Effector memory CD4-positive, alpha-beta T cell (primary cell): ENCODE measurements at places on chromosomes 12 and 14.

GRCh38 chr12:13591488-13591887 lies 389.9 kb downstream of the GRIN2B start:
- DNase-seq, result no peak

GRCh38 chr12:121089813-121090430 lies 42.8 kb upstream of the P2RX7 start:
- DNase-seq, result no peak

- no peak for DNase-seq
Observed at GRCh38 chr14:103273145-103273744, 60.8 kb upstream of the EIF5 start.

GRCh38 chr14:78863143-78863542 lies 693.0 kb downstream of the NRXN3 start:
- DNase-seq, result no peak

DNA sequence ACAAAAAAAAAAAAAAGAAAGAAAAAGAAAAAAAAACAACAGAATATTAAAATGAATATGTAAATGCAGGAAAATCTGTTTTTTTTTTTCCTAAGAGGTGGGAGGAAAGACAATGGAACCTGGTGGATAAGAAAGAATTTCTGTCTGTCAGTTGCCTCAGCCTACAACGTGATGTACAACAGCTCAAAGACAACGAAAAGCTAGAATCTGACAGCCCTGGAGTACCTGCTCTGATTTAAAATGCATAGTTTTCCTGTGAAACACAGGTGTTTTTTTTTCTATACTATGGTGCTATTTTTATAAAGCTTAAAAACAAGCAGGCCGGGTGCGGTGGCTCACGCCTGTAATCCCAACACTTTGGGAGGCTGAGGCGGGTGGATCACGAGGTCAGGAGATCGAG lies 30.0 kb upstream of the ULK1 start:
- DNase-seq, result no peak

DNA sequence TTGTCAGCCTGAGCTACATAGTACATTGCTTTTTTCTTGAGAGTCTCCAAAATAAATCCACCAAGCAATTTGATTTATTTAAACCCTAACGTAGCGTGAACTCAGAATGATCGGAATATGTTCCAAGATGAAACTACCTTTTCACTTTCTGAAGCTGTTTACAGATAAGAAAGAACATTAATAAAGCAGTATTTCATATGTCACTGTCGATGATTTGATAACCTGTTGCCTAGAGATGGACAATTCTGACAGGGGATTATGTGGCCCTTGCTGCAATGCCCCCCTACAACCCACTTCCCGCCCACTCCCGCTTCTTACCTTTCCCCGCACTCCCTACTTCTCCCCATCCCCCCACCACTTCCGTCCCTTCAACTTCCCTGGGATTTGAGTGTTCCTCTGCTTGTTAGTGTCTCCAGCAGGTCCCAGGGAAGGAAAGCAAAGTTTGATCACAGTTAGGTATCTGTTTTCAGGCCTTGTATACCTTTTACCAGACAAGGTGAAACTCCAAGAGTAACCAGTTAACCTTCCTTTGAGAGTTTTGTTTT lies 229.2 kb upstream of the HMGA2 start:
- no peak for DNase-seq

GRCh38 chr12:82955043-82955442 lies 268.3 kb downstream of the TMTC2 start:
- DNase-seq, result no peak

DNA sequence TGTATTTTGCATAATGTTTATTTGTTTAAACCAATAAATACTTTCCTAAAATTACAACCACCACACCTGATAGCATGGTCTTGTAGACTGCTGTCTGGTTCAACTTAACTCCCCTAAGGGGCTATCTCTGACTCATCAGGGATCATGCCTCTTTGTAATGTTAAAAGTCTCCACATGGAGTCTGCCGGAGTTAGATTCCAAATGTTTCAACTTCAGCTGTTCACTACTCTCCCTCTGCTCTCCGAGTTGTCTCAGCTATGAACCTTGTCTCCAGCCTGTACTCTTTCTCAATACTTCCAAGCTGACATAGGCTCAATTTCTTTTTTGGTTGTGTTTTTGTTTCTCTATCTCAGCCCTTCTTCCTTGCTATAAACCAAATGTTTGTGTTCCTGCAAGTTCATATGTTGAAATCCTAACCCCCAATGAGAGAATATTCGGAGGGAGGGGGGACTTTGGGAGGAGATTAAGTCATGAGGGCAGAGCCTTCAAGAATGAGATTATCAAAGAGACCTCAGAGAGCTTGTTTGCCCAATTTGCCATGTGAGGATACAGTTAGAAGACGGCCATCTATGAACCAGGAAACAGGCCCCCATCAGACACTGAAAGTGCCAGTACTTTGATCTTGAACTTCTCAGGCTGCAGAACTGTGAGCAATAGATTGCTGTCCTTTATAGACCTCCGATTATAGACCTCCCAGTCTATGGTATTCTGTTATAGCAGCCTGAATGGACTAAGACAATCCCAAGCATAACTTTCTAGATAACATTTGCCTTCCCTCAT lies 858.2 kb downstream of the VRK1 start:
- DNase-seq, result no peak

DNA sequence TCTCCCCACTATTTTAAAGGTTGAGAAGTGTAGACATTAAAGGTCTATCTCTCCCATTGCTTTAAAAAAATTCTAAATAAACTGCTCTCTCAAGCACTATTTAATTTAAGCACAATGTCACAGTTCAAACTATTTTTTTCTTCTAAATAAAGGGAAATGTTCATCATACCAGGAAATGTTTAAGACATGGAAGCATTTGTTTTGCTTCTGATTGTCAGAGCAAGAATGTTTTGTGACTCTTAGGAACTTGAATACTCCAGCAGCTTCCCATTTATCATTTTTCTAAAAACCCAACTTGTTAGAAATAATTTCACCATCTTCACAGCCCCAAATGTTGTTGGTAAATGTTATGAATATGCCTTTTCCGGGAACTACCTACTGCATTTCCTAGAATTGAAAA lies 121.8 kb upstream of the NTF3 start:
- no peak for DNase-seq

- DNase-seq, result no peak
Observed at GRCh38 chr14:96949594-96949993, 152.4 kb downstream of the VRK1 start.

- no peak for DNase-seq
Observed at GRCh38 chr14:45290547-45290946, 37.5 kb upstream of the MIS18BP1 start.

- peak; percentile 62 for DNase-seq
Observed at GRCh38 chr12:12441843-12442461, 85.1 kb downstream of the BORCS5 start.

GRCh38 chr12:3752741-3753486 lies at the start of gene CRACR2A:
Gene CRACR2A (minus strand): TSS chr12:3753109. CDS start chr12:3696999, 56,110 bp downstream.
- peak; percentile 73 for DNase-seq

DNA sequence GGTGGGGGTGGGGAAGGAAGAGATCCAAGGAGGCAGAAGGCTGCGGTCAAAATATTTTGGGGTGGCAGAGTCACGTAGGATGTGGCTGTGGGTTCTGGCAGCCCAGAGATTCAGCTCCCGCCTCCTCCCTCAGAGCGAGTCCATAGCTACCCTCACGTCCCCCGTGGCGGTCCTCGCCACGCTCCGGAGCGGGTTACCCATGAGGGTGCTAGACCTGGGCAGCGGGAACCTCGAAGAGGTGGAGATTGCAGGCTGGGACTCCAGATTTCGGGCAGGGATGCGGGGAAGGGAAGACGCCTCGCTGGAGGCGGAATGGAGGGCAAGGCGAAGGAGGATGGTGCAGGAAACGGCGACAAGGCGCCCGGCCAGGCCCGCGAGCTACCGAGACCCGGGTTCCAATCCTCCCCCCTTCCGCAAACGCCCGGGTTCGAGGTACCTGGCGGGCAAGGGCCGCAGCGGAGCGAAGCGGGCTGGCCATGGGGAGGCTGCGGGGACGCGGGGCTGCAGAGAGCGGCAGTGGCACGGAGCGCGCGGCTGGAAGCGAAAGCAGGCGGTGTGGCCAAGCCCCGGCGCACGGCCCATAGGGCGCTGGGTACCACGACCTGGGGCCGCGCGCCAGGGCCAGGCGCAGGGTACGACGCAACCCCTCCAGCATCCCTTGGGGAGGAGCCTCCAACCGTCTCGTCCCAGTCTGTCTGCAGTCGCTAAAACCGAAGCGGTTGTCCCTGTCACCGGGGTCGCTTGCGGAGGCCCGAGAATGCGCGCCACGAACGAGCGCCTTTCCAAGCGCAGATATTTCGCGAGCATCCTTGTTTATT lies 46.2 kb downstream of the BCAT1 start:
- DNase-seq, result no peak

DNA sequence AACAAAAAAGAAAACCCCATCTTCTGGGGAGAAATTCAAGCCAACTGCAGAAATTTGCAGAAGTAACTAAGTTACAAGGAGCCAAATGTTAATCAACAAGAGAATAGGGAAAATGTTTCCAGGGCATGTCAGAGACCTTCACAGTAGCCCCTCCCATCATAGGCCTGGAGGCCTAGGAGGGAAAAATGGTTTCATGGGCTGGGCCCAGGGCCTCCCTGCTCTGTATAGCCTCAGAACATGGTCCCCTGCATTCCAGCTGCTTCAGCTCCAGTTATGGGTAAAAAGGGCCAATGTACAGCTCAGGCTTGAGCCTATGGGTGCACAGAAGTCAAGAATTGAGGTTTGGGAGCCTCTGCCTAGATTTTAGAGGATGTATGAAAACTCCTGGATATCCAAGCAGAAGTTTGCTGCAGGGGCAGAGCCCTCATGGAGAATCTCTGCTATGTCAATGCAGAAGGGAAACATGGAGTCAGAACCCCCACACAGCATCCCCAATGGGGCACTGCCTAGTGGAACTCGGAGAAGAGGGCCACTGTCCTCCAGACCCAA lies 260.9 kb downstream of the DUSP6 start:
- no peak for DNase-seq

GRCh38 chr14:68084256-68084655 lies 264.7 kb downstream of the RAD51B start:
- no peak for DNase-seq

GRCh38 chr14:22178333-22178839 lies 410.6 kb downstream of the DAD1 start:
- no peak for DNase-seq

- no peak for DNase-seq
Observed at GRCh38 chr12:50933459-50934124, 18.8 kb upstream of the HIGD1C start.

DNA sequence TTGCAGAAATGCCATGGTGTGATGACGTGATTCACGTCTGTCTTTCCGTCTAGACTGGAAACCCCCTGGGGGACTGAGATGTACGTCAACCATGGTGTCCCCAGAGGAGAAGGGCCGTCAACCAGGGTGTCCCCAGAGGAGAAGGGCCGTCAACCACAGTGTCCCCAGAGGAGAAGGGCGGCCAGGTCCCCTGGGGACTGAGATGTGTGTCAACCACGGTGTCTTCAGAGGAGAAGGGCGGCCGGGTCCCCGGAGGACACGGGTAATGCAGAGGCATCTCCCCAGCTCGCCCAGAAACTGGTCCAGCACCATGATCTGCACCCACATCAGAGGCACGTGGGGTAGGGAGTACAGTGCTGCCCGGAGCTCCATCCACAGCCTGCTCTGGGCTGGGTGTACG lies 30.6 kb upstream of the GALNT9 start:
- no peak for DNase-seq

DNA sequence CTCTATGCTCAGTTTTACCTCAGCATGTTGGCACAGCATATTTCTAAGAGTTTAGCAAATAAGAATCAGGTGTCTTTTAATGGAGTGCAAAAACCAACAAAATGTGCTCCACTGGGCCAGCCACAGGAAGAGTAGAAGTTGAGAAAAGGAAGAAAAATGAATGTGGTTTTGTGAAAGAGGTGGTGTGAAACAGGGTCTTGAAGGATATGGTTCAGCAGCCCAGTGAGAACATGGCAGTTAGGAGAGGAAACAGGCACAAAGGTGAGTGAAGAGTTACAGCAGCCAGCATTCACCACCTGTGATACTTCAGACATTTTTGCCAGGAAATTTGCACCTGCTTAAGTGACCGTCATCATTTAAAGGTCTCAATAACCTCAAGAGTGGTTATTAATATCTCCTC lies 2.4 kb downstream of the STAB2 start:
- DNase-seq, result no peak

GRCh38 chr12:66066137-66066928 lies 64.2 kb downstream of the LLPH start:
- DNase-seq, result no peak

DNA sequence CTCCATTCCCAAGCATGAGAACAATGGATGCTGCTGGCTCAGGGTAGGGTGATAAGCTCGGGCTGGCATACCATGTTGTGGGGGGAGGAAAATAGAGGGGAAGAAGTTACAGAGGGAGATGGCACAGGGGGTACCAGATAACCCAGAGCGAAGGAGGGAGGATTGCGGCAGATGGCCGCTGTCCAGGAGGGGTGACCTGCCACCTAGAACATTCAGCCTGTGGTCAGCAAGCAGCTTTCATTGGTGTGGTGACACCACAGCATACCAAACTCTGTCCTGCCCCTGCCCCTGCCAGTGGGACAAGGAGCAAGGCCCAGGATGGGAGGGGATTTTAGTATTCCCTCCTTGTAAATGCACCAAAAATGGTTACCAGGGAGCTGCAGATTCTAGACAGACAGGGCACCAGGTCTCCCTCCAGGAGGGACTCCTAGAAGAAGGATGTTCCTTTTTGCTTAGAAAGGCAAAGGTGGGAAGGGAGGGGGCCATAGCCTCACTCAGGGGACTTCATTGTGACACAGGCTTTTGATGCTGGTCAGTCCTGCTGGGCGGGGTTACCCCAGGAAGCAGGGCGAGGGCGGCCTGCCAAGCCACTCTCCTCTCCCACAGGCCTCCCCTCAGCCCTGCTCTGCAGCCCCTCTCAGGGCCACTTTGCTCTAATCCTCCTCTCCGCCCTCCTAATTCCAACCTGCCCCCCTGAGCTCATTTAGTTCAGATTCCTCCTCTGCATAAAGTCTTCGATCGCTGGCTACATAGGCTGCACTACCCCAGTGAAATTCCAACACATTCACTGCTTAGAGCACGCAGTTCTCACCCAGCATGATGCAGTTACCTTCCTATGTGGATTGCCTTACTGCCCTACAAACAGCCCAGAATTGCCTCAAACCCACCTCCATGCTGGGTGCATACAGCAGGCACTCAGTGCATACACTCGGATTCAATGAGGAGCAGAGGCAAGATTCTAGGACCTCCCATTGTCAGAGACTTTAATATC lies 36.0 kb upstream of the PLEKHG6 start:
- DNase-seq, result no peak

- no peak for DNase-seq
Observed at GRCh38 chr12:131418121-131418520, 292.8 kb upstream of the SFSWAP start.

GRCh38 chr12:53333845-53334244 lies 2.3 kb downstream of the SP7 start:
- DNase-seq, result no peak

DNA sequence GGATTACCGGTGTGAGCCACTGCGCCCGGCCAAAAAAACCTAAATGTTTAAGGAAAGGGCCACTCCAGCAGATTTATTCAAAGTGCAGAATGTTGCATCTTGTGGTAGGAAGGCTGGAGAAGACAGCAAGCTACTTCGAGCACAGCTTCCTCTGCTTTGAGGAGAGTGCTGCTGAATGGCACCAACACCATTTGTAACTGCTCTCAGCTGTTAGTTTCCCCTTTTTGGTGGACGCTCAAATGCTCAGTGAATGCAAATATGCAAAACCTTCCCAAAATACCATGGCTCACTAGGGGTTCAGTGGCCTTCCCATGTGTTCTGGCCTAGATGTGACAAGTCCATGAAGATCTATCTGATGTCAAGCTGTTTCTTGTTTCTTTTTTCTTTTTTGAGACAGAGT lies 2.9 kb upstream of the TDRD9 start:
- no peak for DNase-seq
